Upper lobe of left lung (tissue), 6 donors: ENCODE measurements at places on chromosomes 12 and 14.

- H3K4me1 ChIP-seq: peaks cover 12% of the 10 kb centered on the region
- DNase-seq: no peak
- H3K27me3 ChIP-seq: no peaks in the 10 kb centered on the region
- peak overlapping the region; percentile 49 for H3K27ac ChIP-seq
Observed at GRCh38 chr12:64746663-64747062, 12.5 kb downstream of the GNS start.

DNA sequence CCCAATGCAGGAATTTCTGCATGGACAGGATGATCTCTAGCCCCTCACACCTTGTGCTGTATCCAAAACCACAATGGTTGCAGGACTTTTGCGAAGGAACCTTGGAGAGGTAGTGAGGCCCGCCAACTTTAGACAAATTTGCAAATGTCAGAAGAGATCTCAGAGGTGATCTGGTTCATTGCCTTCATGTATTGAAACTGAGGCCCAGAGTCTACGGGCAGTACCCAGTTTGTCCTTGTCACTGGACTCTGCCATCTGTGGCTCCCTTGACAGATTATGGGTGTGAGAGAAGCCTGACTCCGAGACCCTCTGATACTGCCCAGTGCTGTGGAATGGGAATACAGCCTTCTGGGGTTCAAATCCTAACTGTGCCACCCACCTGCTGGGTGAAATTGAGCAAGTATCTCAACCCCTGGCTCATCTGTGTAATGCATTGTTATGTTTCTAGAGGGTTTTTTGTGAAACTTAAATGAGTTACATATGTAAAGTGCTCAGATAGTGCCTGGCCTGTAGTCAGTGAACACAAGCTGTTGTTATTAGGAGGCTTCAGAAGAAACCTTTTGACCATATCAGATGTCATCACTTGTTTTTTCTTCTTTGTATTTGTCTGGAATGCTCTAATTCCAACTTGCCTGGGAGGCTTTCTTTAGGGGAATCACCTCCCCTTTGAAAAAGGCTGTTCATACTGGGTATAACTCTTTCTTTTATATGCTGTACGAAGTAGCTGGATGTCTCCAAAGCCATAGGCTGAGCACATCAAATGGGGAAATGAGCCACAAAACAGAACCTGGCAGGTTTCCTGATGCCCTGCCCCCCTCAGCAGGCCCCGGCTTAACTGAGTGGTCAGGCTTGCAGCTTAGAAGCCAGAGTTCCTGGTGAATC, 71.4 kb upstream of the SRSF5 start:
- H3K27me3 ChIP-seq: no peaks in the 10 kb centered on the region
- H3K4me3 ChIP-seq: no peak overlapping the region
- no peaks in the 10 kb centered on the region for H3K36me3 ChIP-seq

- DNase-seq: no peak
- no peaks in the 10 kb centered on the region for H3K27me3 ChIP-seq
- H3K4me3 ChIP-seq: no peak overlapping the region
- no peaks in the 10 kb centered on the region for H3K4me1 ChIP-seq
Observed at GRCh38 chr14:70096866-70097265, 91.9 kb downstream of the SLC8A3 start.

DNA sequence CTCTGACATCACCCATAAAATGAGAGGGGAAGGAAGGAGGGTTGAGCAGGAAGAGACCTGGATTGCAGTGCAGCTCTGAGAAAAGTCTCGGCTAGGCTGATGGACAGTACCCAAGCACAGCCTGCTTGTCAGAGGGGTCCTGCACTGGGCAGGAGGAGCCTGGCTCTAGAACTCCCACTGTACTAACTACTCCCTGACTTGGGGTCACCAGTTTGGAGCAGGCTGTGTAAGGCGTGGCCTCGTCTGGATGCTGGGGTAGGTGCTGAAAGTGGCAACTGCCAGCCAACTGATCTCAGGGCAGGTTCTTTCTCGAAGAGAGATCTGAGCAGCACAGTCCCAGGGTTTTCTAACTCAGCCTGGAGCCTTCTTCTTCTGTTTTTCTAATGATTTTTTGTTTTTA, 176.3 kb downstream of the ATP23 start:
- no peaks in the 10 kb centered on the region for H3K4me1 ChIP-seq
- H3K27ac ChIP-seq: no peak overlapping the region
- no peaks in the 10 kb centered on the region for H3K36me3 ChIP-seq
- no peaks in the 10 kb centered on the region for H3K27me3 ChIP-seq
- no peak overlapping the region for H3K4me3 ChIP-seq

DNA sequence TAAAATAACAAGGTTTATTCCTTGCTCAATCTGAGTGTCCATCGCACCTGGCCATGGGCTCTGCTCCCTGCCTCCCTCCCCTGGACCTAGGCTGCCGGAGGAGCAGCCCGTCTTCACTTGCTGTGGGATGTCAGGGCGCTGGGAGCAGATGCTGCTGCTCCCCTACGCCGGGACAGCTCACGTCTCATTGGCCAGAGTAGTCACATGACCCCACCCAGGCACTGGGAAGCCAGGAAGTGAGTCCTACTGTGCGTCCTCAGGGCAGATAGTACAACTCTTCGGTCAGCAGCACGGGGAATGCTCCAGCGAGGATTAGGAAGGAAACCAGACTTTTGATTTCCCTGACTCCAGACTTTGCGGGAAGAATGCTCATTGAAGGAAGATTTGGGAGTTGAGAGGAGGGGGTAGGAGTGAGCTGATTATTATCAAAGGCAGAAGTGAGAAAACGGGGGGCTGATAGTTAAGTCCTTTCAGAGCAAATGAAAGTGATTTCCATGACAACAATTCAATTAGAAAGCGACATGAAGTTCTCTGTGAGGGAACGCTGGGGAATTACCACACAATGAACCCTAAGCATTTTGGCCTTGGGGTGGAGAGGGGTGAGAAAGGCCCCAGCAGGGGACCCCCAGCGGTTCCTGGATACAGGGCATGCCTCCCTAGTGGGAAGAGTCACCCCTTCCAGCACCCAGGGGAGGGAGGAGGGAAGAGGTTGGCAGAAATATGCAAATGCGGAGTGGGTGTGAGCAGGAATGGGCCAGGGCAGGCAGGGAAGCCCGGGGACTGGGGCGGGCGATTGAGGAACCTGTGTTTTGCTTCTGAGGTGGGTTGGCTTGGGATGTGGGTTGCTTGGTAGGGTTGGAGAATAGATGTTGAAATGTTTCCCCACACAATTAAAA, 215.5 kb downstream of the AACS start:
- no peak overlapping the region for H3K4me3 ChIP-seq
- no peak overlapping the region for H3K27ac ChIP-seq
- no peak for DNase-seq
- no peaks in the 10 kb centered on the region for H3K4me1 ChIP-seq

DNA sequence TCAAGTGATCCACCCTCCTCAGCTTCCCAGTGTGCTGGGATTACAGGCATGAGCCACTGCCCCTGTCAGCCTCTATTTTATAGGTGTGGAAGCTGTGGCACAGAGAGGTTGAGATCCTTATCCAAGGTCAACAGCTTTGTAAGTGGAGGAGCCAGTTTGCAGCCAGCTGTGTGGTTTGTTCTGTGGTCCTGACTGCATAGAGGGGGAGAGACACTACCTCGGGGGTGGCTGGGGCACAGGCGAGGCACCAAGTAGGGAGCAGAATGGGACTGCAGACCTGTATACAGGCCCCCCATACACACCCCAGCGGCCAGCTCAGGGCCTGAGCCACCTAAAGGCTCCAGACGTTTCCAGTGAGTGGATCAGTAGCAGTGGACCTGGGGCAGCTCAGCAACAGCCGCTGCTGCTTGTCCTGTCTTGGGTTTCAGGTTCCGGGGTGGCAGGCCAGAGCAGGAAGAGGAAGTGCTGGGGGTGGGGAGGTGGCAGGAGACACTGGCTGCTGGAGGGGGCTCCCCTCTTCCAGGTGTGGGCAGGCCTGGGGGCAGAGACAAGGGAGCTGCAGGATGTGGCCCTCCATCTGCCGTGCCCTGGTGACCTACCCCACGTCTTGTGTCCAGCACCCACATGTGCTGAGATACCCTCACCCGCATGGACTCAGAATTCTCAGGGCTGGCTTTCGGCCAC, 11.0 kb downstream of the ORAI1 start:
- peaks cover 20% of the 10 kb centered on the region for H3K4me1 ChIP-seq
- DNase-seq: no peak
- no peaks in the 10 kb centered on the region for H3K27me3 ChIP-seq

- peaks cover 29% of the 10 kb centered on the region for H3K4me1 ChIP-seq
- H3K4me3 ChIP-seq: peak within 1 kb of the TSS; percentile 53
- DNase-seq: peak; percentile 91
- H3K27ac ChIP-seq: peak within 1 kb of the TSS; percentile 98
- H3K27me3 ChIP-seq: no peaks in the 10 kb centered on the region
- peaks cover 22% of the 10 kb centered on the region for H3K36me3 ChIP-seq
Observed at GRCh38 chr14:58298477-58299400, at the start of gene ARID4A. ARID4A (plus strand) TSS chr14:58298555; CDS start chr14:58299855, 1,300 bp downstream.

DNA sequence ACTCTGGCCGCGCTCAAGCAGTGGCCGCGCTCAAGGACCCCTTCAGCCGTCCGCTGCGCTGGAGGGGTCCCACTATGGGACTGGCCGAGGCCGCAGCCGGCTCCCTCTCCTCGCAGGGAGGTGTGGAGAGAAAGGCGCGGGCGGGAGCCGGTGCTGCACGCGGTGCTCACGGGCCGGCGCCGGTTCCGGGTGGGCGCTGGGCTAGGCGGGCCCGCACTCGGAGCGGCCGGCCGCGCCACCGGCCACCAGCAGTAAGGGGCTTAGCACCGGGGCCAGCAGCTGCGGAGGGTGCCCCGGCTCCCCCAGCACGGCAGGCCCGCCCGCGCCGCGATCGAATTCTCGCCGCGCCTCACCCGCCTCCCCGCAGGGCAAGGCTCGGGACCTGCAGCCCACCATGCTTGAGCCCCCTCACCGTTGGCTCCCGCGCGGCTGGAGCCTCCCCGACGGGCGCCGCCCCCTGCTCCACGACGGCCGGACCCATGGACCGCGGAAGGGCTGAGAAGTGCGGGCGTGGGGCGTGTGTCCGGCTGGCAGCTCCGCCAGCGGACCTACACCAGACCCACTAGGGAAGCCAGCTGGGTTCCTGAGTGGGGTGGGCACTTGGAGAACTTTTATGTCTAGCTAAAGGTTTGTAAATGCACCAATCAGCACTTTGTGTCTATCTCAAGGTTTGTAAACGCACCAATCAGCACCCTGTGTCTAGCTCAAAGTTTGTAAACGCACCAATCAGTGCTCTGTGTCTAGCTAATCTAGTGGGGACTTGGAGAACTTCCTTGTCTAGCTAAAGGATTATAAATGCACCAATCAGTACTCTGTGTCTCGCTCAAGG, 49.5 kb downstream of the KLHL28 start:
- peaks cover 3% of the 10 kb centered on the region for H3K4me1 ChIP-seq
- H3K4me3 ChIP-seq: peak overlapping the region; percentile 13
- no peaks in the 10 kb centered on the region for H3K27me3 ChIP-seq
- peak; percentile 82 for DNase-seq

DNA sequence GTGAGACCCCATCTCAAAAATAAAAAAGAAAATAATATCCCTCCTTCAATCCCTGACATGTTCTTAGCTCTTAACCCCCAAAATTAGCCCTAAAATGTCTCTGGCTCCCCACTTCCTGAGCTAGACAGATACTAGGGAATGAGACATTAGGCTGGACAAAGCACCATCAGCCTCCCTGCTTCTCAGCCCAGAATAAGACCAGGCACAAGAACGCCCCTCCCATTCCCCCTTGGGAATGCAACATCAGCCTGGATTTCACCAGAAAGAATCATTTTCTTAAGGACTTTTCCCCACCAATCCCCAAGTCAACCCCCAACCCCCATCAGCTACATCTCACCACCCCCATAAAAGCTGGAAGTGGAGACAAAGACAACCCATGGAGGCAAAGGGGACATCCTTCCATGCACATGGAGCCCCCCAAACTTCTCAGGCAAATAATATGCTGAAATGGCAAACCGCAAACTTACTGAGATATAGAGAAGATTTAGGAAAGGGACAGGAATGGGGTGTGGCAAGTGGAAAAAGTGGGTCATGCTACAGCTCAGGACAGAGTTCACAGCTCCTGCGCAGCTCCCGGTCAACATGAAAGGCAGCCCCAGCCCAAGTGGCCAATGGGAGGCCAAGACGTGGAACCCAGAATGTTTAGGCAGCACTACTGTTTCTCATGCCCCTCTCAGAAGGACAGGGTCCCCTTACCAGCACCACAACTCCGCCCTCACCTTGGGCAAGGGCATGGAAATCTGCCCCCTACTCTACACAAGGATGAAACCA, 2.7 kb downstream of the CHD4 start:
- no peaks in the 10 kb centered on the region for H3K27me3 ChIP-seq
- peak overlapping the region; percentile 99 for H3K4me3 ChIP-seq
- no peak for DNase-seq
- H3K27ac ChIP-seq: peak overlapping the region; percentile 73

DNA sequence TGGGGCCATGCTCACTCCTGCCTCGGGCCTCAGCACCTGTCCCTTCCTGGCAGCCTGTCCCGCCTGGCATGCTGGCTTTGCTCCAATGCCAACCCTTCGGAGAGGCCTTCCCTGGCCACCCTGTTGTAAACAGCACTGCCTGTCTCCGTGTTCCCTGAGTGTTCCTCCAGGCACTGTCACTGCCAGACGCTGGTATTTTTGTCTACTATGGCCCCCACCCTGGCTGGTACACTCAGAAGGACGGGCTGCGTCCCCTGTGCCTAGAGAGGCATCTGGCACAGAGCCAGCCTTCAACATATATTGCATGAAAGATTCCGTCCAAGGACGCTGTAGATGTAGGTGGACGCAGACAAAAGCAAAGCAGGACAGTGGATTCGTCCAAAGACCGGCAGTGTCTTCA, 2.7 kb upstream of the ASPG start:
- H3K4me1 ChIP-seq: peaks cover 9% of the 10 kb centered on the region
- no peak overlapping the region for H3K27ac ChIP-seq
- H3K27me3 ChIP-seq: peaks cover 9% of the 10 kb centered on the region
- no peak overlapping the region for H3K4me3 ChIP-seq

DNA sequence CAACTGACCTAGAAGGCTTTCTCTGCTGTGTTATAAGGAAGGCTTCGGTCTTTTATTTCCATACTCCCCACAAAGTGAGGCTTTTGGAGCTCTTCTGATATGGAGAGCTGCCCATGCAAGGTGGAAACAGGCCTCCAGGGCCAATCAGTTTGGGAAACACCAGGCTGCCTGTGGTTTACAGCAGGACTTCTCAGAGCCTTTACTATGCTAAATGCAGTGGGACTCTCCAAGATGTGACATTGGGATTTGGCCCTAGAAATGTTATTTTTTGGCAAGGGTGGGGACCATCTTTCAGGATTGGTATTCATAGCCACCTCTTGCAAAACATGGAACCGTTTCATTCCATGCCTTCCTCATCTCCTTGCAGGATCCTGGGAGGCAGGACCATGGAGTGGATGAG, 3.7 kb downstream of the ACACB start:
- DNase-seq: no peak
- H3K27ac ChIP-seq: no peak overlapping the region
- no peaks in the 10 kb centered on the region for H3K27me3 ChIP-seq
- H3K36me3 ChIP-seq: no peaks in the 10 kb centered on the region
- H3K4me1 ChIP-seq: peaks cover 14% of the 10 kb centered on the region

DNA sequence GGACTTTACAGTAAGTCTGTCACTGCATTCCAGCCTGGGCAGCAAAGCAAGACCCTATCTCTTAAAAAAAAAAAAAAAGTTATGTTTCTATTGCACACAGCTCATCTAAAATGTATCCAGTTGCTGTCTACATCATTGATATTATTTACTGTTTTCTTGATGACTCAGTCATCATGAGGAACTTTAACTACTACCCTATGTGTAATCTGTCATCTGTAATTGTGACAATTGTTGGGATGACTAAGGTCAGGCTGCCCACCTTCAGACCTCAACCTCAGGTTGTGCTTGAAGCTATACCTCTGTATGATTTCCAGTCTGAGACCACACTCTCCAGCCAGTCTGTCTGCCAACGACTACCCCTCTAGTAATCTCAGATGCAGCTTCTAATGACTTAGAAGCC, 15.3 kb downstream of the PPP1R13B start:
- H3K36me3 ChIP-seq: no peaks in the 10 kb centered on the region
- H3K4me3 ChIP-seq: no peak overlapping the region
- H3K4me1 ChIP-seq: peaks cover 10% of the 10 kb centered on the region
